ENCODE measurements at places on chromosomes 12 and 14. TPM values are rescaled to one million over a fixed set of nuclear protein-coding genes. Genes with fewer than 3 reads are reported as not detected.
A peak's percentile ranks its signal among the peaks of the same experiment; 100 is the strongest.

Gene NXPH4
- total RNA-seq, result not detected

Gene KRT7
- 1,051 TPM for total RNA-seq

Gene SYT1
- total RNA-seq, result 1.1 TPM

Gene FGD6
- 13.1 TPM for total RNA-seq

Gene PRPH
- not detected for total RNA-seq

Gene RAPGEF3
- total RNA-seq, result 87.8 TPM

Gene VDR
- 41.7 TPM for total RNA-seq

Gene ESR2
- total RNA-seq, result 2.2 TPM

Gene ARMH4
- total RNA-seq, result 5.4 TPM

Gene TAS2R46
- 3.2 TPM for total RNA-seq

Gene RHOJ
- 11.4 TPM for total RNA-seq

Gene INHBE
- total RNA-seq, result not detected

DNA sequence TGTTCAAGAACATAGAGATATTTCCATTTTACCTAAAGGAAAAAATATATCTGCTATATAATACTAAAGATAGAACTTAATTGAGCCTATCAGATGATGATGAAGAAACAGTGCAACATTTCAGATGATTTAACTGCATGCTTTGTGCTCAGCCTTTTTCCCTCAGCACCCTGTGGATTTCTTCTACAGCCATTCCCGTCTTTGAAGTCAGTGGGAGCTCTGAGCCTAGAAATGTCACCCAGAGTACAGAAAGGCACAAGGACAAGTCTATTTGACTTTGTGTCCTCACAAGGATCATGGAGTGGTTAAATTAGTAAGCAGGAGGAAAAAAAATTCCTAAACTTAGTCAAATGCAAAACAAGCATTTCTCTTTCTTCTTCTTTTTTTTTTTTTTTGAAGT is 994.0 kb upstream of the FLRT2 start:
- no peak for DNase-seq

DNA sequence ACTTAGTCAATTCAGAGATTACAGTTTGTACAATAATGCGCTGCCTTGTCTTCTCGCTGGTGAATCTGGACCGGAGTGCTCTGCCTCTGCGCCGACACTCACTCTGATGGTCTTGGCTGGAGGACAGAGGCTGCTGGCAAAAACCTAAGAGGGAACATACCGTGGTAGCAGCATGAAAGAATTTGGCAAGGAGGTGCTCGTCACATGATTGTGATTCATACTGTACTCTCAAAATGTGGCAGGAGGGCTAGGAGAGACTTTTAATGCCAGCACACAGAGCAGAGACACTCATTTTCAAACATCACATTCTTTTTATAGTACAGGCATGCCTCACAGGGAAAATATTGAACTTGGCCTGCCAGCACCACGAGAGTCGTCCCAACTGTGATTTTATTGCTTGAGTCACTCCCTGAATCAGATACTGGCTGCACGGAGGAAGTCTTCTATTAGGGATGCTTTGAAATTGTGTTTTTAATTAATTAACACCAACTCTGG is 67.8 kb downstream of the HMGA2 start:
- DNase-seq, result peak; percentile 56

GRCh38 chr12:78208092-78208491 is 377.4 kb downstream of the NAV3 start:
- no peak for DNase-seq

- DNase-seq, result no peak
Measured at GRCh38 chr14:60014402-60014801, 77.3 kb upstream of the PCNX4 start.

- DNase-seq, result no peak
Measured at GRCh38 chr12:80033448-80033847, 65.9 kb upstream of the OTOGL start.

DNA sequence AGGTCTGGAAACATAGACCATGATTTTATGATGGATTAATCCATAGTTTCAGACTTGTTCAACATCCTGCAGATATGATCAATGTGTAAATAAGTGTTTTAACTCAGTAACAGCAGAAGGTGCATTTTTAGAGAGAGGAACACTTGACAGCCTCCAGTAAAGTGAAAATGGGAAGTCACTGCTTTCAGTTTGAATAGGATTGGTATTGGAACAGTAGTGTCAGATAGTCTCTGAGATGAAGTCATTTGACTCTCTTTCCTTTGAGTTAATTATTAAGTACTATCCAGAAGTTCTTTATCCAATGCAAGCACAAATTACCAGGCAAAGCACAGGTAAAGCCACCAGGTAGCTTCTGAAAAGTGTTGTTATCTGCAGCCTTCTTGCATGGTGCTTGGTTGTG is 14.5 kb upstream of the NAV3 start:
- DNase-seq, result no peak

DNA sequence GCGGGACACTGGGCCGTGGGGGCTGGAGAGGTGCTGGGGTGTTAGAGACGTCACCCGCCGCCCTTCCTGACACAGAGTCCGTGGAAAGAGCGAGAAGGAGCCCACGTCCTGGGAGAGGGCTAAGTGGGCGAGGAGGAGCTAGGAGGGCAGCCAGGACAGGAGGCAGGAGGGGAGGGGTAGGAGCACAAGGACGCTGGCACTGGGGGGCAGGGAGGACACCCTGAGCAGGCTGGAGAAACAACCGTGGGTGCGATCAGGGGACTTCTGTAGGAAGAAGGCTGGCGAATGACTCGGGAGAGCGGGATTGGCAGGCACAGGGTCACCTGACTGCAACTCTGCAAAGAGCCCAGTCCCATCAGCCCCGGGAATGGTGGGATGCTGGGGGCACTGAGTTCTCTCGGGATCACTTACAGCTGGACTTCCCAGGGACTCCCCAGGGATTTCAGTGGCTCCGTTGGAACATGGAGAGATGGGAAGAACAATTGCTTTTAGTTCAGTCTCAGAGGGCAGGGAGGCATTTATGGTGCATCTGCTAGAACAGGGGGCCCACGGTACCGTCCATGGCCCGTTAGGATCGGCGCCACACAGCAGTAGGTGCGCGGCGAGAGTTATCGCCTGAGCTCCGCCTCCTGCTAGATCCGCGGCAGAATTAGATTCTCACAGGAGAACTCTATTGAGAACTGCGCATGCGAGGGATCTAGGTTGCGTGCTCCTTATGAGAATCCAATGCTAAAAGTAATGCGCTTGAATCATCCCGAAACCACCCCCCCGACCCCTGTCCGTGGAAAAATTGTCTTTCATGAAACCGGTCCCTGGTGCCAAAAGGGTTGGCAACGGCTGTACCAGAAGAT is 24.3 kb downstream of the UBR7 start:
- DNase-seq, result no peak

DNA sequence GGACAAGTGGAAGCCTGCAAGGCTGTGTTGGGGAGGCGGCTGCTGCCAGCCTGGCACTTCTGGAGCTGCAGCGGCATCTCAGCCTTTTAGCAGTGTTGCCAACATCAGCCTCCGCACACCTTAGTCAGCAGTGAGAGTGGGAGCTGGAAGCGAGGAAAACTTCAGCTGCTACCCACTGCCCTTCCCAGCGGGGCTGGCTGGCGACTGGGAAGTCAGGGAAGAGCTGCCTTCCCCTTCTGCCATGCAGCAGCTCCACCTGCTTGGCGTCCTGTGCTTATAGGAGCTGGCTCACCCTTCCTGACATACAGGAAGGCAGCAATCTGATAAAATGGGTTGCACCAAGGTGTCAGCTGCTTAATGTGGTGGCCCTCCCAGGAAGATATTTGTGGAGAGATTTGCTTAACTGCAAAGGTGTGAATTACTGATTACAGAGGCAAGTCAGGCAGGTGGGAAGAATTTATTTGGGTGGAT is 15.4 kb upstream of the PLEKHG3 start:
- no peak for DNase-seq

GRCh38 chr12:106886932-106887331 is 68.8 kb upstream of the TMEM263 start:
- no peak for DNase-seq

- DNase-seq, result no peak
Measured at GRCh38 chr14:49447540-49448107, 138.6 kb downstream of the RPS29 start.

GRCh38 chr14:33524244-33524643 is 426.6 kb downstream of the EGLN3 start:
- no peak for DNase-seq

DNA sequence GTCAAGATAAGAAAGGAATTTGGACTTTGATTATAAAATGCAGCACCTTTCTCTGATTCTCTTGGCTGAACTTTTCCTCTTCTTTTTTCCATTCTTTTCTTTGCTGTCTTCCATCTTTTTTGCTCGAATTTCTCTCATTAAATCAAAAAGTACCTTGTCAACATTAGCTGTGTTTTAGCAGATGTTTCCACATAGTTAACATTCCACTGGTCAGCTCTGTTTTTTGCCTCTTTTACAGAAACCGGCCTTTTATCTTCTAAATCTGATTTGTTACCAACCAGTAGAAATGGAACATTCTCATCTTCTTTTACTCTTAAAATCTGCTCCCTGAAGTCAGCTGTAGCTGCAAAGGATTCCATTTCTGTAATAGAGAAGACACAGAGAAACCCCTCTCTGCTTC is 71.1 kb upstream of the SYT1 start:
- DNase-seq, result no peak

DNA sequence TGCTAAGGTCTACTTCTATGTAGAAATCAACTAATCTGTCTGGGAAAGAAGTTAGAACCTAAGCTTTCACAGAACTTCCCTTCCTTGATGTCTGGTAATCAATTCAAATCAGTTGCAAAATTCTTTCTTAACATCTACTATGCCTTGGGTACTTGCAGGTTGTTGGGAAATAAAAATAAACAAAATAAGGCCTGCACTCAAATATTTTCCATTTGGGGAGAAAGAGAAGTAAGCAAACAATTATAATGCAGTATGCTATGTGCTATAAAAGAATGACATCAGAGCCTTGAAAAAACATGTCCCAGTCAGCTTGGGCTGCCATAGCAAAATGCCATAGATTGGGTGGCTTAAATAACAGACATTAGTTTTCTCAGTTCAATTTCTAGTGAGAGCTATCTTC is 425.9 kb upstream of the DCN start:
- DNase-seq, result no peak

DNA sequence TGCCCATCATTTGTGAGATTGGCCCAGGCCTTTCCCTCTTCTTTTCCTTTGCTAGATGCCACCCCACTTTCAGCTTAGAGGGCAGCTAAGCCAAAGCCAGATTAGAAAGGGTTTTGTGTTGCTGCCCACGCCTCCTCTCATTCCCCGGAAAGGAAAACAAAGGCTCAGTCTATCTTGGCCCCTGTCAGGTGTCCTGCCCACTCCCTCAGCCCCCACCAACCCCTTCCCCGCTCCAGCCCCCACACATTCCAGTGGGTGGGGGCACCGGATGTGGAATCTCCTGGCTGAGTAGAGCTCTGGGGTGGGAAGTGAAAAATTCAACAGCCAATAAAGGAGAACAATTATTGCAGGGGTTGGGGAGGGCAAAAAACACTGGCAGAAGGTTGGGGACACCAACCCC is 2.2 kb downstream of the BLOC1S1 start:
- no peak for DNase-seq

- DNase-seq, result no peak
Measured at GRCh38 chr12:129811963-129812362, 91.9 kb downstream of the TMEM132D start.

GRCh38 chr12:1576410-1577241 is 17.8 kb downstream of the FBXL14 start:
- DNase-seq, result no peak

- no peak for DNase-seq
Measured at GRCh38 chr12:21292111-21292510, 42.6 kb downstream of the SLCO1A2 start.

DNA sequence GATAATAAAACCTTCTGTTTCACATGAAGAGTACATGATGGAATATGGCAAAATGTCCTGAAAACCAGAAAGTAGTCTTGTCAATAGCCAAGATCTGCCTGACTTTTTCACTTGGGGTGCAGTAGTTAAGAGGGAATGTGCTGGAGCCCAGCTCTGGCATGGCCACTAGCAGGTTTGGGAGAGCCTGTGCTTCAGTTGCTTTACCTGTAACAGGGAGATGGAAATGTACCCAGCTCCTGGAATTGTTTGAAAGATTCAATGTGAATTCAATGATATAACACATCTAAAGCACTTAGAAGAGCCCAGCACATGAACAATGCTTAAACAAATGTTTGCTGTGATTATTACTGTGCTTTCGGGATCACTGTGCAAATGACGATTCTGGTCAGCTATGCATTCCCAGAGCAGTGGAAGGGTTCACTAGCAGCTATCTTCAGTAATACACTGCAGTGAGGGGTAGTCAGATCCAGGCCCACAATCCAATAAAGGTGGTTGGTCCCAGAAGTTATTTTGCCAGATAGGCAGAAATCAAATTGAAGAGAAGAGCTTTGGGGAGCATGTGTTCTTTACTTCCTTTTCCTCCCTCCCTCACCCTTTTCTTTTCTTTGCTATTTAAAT is 224.9 kb downstream of the APAF1 start:
- no peak for DNase-seq

DNA sequence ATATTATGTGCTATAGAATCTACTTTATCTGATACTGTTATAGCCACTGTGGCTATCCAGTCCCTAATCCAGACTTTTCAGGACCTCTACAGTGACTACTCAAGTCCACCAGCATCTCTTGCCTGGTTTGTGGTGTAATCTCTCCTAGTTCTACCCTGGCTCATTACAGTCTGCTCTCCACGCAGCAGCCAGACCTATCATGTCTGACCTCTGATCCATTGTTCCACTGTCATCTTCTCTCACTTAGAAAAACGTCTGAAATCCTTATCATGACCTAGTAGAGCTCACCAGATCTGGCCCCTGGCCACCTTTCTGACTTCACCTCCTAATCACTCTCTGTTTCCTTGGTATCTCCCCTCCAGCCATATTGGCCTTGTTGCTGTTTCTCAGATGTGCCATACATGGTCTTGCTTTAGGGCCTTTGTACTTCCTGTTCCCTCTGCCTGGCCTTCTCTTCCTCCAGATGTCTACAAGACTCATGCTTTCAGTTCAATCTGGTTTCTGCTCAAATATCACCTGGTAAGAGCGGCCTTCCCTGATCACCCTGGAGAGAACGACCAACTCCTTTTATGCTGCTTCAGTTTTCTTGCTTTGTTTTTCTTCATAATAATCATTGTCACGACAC is 475.5 kb downstream of the AACS start:
- no peak for DNase-seq

GRCh38 chr12:118480235-118480634 is 103.9 kb downstream of the SUDS3 start:
- no peak for DNase-seq

DNA sequence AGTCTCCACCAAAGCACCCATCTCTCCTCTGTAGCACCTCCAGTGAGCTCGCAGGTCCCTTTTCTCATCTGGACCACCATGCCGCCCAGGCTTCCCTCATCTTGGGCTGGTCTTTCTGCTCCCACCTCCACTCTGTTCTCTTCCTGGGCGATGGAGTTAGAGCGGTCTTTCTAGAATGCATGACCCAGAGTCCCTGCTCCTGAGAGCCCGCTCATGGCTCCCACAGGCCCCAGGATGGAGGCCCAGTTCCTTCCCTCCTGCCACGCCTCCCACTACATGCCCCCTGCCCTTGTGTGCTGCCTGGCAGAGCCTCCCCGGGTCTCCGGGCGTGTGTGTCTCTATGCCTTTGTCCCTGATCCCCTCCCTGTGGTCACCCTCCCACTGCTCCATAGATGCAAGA is 100.7 kb upstream of the RTL1 start:
- DNase-seq, result no peak
